ENCODE measurements at places on chromosomes 13 and 19. TPM values are rescaled to one million over a fixed set of nuclear protein-coding genes. Genes with fewer than 3 reads are reported as not detected.

DNA sequence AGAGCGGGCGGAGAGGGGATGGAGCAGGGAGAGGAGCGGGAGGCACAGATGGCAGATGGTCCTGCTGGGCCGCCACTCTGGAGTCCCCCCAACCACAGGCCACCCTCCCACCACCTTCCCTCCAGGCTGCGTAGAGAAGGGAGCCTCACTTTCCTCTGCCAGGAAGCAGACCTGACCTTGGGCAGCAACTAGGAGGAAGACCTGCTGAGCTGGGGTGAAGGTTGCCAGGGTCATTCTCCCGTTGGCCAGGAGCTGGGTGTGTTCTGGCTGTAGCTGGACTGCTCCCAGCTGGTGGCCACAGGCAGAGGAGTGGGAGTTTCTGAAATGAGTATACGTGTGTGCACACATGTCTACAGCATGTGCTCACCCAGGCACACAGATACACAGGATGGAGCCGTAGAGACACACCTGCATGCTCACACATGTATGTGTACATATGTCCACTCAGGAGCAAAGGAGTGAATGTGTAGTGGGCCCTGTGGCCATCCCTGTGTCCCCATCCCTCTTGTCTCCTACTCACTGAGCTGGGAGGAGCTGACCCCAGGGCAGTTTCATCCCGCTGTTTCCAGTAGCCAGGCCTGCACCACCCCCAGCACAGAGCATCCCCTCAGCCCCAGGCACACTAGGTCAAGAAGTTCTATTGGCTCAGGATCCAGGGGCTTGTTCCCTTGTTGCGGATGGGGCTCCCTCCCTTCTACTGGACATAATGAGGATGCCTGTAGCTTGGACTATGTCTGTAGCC is 53.0 kb downstream of the CHST8 start:
- no peak for DNase-seq
- H3K27me3 ChIP-seq, result peaks cover 6% of the 10 kb centered on the region
- H3K4me3 ChIP-seq, result no peak overlapping the region
- H3K27ac ChIP-seq, result no peak overlapping the region

GRCh38 chr13:79673310-79673992 is 192.5 kb downstream of the NDFIP2 start:
- no peak overlapping the region for H3K27ac ChIP-seq
- H3K27me3 ChIP-seq, result no peaks in the 10 kb centered on the region
- H3K4me3 ChIP-seq, result no peak overlapping the region

DNA sequence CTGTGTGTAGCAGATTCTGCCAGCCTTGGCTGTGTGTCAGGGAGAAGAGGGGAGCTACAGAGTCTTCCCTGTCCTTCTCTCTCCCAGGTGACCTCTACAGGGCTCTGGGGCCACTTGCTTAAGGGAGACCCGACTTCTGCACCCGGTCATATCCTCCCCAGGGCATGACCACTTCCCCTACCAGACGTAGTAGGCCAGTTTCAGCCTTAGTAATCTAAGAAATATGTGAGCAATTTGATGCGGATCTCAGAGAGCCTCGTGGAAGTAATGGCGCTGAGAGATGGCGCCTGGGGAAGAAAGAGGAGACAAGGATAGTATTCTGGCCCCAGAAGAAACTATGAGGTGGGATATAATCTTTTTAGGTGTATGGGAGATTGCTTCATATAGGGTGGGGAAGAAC is 41.9 kb downstream of the NFIX start:
- peak overlapping the region; percentile 87 for H3K27ac ChIP-seq
- H3K4me3 ChIP-seq, result no peak overlapping the region
- H3K36me3 ChIP-seq, result no peaks in the 10 kb centered on the region
- DNase-seq, result peak; percentile 91
- no peaks in the 10 kb centered on the region for H3K27me3 ChIP-seq

DNA sequence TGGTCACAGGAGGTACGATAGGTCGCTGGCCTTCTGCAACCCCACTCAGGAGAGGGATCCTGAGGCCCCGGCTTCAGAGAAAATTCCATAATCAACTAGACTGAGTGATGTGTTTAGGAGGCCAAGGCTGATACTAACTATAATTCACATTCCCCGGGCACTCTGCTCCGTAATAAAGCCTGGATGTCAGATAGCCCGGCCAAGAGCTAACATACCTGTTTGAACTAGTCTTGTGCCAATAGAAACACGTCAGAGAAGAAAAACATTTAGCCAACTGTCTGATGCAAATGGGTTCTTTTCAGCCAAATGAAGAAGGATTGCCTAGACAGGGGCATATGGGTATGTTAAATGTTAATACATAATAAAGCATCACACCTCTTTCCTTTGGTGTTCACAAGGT is 204.2 kb downstream of the TSHZ3 start:
- no peak overlapping the region for H3K4me3 ChIP-seq

DNA sequence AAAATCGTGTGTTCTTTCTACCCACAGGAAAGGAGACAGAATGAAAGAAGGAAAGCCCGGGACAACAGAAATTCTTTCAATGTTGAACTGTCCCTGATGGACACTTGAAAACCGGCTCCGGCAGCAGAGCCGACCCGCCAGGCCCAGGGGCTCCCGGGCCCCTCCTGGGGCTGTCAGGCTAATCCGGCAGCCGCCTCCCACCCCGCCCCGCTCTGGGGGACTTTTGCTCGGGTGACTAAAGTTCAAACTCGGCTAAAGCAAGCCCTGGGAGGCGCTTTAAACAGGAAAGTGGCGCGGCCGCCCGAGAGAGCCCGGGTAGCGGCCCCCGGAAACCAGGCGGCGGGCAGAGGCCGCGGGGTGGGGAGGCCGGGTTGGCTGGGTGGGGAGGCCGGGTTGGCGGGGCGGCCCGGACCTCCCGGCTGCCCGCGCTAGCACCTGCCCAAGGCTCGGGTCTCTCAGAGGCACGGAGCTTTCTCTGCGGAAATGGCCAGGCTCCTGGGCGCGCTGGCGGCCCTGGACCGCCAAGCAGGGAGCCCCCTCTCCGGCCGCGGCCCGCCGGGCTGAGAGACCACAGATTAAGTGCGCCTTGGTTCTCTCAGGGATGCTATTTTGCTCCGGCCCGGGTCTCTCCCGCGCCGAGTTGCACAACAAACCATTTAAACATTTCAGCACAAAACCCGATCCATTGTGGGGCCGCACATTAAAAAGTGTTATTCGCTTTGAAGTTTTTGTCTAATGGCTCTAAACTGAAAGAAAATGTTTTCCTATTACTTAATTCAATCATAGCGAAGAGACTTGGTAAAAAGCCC is 2.6 kb upstream of the GSX1 start:
- H3K4me3 ChIP-seq, result no peak overlapping the region
- no peak for DNase-seq
- no peak overlapping the region for H3K27ac ChIP-seq
- no peaks in the 10 kb centered on the region for H3K36me3 ChIP-seq

DNA sequence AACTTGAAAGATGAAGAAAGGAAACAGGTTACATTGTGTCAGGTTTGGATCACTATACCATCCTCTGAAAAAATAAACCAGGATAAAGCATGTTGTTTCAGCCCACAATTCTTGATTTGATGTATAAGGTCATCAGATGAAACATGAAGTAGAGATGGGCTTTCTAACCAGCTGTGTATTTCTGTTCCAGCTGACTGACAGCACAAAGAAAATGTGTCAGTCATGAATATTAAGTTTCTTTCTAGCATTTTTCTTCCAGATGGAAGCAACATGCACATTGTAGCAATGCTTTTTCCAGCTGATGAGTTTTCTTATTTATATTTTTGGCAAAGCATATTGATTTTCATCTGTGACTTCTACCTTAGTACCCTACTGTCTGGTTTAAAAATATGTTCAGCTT is 199.6 kb downstream of the OXGR1 start:
- no peaks in the 10 kb centered on the region for H3K4me1 ChIP-seq
- DNase-seq, result no peak
- no peaks in the 10 kb centered on the region for H3K36me3 ChIP-seq
- no peak overlapping the region for H3K27ac ChIP-seq

DNA sequence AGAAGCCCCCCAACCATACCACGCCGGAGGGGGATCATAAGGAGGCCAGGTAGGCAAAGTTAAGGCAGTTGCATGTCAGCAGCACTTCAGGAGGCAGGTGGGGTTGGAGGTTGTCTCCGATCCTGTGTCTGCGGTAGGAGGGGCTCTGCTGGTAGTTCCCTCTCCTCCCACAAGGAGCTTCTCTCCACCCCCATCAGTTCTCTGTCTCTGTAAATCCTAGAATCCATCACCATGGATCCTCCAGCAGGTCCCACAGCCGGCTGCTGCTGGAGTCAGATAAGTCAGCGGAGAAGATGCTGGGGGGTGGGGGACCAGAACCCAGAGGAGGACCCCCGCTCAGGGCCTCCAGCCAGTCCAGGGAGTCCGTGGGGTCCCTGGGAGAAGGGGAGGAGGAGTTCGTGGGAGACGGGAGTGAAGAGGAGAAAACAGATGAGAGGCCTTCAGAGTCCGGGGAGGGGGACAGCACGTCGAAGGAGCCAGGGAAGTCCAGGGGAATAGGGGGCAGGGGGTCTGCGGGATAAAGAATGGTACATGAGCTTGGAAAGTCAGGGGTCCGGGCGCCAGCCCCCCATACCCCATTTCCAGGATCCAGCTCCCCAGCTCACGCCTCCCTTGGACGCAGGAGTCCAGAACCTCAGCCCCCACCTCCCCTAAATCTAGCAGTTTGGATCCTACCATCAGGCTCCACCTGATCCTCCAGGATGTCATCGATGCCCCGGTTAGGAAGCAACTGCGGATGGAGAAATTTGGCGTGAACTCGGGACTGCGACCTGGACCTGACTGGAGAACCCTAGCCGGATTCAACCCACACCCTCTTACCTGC is 6.3 kb downstream of the MAMSTR start:
- DNase-seq, result no peak
- H3K4me3 ChIP-seq, result peak overlapping the region; percentile 71
- H3K4me1 ChIP-seq, result peaks cover 24% of the 10 kb centered on the region
- no peaks in the 10 kb centered on the region for H3K36me3 ChIP-seq
- no peaks in the 10 kb centered on the region for H3K27me3 ChIP-seq

DNA sequence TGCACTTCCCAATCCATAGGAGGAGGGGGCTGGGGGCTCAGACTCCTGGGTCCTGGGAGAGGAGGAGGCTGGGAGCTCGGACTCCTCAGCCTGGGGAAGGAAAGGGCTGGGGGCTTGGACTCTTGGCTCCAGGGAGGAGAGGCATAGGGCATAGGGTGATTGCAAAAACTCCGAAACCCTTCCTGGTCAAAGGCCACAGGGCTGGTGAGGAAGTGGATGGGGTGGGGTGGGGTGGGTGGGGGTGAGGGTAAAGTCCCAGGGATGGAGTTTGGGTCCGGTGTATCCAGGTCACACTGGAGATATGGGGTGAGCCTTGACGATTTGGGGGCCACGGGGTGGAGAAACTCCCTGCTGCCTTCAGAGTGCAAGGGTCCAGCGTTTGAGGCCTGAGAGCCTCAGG is 2.8 kb downstream of the MYH14 start:
- H3K36me3 ChIP-seq, result no peaks in the 10 kb centered on the region
- H3K4me3 ChIP-seq, result no peak overlapping the region
- no peak for DNase-seq
- no peaks in the 10 kb centered on the region for H3K4me1 ChIP-seq
- no peak overlapping the region for H3K27ac ChIP-seq

GRCh38 chr13:98020271-98020670 is 66.8 kb downstream of the IPO5 start:
- peaks cover 15% of the 10 kb centered on the region for H3K4me1 ChIP-seq
- H3K4me3 ChIP-seq, result no peak overlapping the region
- H3K36me3 ChIP-seq, result peaks cover 55% of the 10 kb centered on the region

DNA sequence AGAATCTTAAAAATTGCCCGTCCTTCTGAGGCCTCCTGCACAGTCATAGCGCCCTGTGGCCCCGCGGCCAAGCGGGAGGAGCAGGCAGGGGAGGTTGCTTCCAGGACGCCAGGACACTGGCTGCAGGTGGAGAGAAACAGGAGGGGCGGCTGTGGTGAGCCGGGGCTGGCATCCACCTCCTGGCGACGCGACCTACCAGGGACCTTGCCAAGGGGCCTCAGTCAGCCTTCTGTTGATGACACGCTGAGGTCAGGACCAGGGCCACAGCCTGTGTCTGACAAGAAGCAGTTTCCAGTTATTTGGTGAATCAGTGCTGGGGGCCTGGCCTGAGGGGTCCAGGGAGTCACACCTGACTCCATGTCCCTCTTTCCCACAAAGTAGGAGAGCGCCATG is 13.3 kb upstream of the MKNK2 start:
- H3K27me3 ChIP-seq, result no peaks in the 10 kb centered on the region
- no peak for DNase-seq
- no peak overlapping the region for H3K27ac ChIP-seq
- no peak overlapping the region for H3K4me3 ChIP-seq
- peaks cover 26% of the 10 kb centered on the region for H3K4me1 ChIP-seq
- H3K36me3 ChIP-seq, result no peaks in the 10 kb centered on the region

DNA sequence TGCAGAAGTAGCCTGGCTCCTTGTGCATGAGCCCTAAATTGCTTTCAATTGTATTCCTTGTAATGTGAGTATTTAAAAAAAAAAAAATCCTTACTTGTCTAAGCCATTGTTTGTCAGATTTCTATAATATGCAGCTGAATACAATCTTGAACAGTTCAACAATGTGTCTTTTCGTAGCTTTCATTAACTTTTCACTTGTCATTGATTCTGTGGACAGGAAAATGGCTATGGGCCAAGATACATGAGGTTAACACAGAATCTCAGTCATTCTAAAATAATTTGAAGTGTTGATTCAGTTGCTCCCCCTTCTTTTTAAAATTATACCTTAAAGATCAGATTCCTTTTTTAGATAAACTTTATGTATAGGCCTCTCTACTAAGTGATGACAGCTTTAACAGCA is 395.8 kb upstream of the KLF12 start:
- no peaks in the 10 kb centered on the region for H3K4me1 ChIP-seq
- H3K4me3 ChIP-seq, result no peak overlapping the region
- H3K27me3 ChIP-seq, result no peaks in the 10 kb centered on the region
- DNase-seq, result peak; percentile 3
- no peak overlapping the region for H3K27ac ChIP-seq
- H3K36me3 ChIP-seq, result no peaks in the 10 kb centered on the region

ZNF90 gene
- 3.1 TPM for total RNA-seq

SULT2A1 gene
- total RNA-seq, result not detected

CGB7 gene
- 8.8 TPM for total RNA-seq

OR7C1 gene
- not detected for total RNA-seq

NOVA2 gene
- total RNA-seq, result 10.7 TPM

PLK5 gene
- not detected for total RNA-seq

Measured in astrocyte (in vitro differentiated cells and primary cell).